ENCODE measurements at places on chromosomes 6 and 20.

- no peak for DNase-seq
Measured at GRCh38 chr20:22601361-22602141, 17.2 kb upstream of the FOXA2 start.

- no peak for DNase-seq
Measured at GRCh38 chr6:72132427-72132826, 246.1 kb downstream of the RIMS1 start.

DNA sequence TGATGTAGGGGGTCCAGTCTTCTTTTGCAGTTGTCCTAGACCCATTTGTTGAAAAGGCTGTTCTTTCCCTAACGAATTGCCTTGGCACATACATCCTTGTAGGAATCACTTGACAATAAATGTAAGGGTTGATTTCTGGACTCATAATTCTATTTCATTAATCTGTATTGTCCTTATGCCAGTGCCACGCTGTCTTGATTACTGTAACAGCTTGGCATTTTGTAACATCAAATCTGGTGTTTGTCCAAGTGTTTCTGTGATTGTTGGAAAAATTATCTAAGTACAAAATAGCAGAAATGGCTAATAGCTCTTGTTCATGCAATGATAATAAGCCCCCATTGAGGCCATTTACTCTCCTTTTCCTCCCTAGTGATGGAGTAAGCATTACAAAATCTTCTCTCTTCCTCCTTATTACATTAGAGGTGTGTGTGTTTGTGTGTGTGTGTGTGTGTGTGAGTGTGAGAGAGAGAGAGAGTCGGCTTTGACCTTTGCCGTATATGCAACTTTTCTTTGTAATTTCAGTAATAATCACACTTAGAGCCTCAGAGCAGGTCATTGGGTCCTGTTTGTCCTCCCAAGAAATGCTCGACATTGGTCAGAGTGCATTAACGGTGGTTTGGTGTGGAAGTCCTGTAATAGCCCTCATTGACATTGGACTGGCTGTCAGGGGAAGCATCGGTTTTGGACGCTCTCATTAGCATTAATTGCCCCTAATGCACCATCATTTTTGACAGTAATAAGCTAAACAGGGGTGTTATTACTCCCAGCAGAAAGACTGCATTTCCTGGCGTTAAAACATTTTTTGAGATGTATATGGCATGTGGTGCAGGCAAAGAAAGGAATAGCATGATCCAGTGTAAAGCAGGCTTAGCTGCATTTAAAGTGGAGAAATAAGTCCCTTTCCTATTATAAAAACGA is 40.7 kb upstream of the MROH8 start:
- no peak for DNase-seq

DNA sequence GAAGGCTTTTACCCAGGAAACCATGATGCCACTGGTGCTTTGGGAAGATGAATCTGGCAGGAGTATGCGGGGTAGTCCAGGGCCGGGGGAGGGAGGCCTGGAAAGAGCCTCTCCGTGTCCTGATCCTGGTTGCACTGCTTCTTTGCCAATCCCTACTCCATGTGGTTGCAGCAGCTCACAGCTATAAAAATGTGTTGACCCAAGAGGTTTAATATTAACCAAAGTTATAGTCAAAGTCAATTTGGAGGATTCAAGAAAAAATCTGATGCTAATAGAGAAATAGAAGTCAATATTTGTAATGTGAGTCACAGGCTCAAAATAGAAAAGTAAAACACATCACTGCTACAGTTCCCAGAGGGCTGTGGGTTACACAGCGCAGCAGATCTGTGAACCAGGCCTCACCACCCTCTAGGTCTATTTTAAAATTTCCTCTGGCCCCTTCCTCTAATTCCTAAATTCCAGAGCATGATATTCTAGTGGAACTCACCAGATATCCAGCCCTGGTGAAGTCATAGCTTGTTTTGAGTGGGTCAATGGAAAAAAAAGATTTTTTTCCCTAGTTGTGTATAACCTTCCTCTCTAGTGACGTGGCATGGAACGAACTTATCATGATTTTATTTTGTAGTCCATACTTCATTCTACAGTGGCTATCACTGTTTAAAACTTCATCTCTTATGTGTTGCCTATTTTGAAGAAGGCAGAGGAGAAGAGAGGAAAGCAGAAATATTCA is 63.2 kb upstream of the BMP2 start:
- DNase-seq: no peak

DNA sequence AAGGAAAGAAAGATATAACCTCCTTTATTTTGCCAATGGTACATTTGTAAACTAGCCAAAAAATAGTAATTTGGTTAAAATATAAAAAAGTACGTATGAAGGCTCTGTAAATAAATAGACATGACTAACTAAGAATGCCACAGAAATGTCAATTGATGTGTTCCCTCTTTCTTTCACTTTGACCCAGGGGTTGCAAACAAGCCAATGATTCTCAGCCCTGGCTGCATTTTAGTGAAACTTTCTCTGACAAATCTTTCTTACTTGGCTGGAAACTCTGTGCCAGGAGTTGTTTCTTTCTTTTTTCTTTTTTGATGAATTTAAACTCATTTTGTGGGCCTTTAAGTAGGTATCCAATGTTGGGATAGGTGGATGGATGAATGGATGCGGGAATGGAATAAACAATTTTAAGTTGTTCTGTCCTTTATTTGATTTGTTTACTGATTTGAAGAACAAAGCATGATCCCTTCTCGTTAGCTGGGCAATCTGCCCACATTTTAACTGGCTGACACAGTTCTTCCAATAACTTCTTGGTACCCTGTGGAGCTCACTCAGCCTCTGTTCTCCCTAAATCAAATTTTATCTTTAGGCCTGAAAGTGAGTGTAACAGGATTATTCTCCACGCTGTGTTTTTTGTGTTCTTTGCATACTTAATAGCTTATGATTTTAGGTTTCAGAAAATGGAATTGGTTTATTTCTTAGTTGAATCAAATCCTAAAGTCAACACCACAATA is 58.6 kb upstream of the GCLC start:
- no peak for DNase-seq

GRCh38 chr20:41865938-41866337 is 247.8 kb upstream of the CHD6 start:
- DNase-seq: no peak

- no peak for DNase-seq
Measured at GRCh38 chr6:146543940-146544615, 445 bp downstream of the RAB32 start.

DNA sequence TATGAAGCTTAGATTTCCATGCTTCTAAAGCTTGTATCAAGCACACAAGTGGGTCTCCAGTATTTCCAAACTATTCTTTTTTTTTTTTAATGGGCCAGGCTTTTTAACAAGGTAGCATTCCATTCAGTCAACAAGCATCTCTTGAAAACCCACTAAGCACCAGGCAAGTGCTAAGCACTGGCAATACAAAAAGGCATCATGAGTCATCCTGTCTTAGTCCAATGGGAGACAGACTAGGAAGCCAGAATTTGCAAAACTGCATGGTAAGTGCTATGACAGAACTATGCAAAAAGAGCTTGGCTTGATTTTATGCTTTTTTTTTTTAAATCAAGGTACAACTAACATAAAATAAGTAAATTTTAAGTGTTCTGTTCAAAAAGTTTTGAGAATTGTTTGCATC is 109.3 kb upstream of the DST start:
- DNase-seq: no peak

- no peak for DNase-seq
Measured at GRCh38 chr6:18410412-18410811, 23.3 kb downstream of the RNF144B start.

DNA sequence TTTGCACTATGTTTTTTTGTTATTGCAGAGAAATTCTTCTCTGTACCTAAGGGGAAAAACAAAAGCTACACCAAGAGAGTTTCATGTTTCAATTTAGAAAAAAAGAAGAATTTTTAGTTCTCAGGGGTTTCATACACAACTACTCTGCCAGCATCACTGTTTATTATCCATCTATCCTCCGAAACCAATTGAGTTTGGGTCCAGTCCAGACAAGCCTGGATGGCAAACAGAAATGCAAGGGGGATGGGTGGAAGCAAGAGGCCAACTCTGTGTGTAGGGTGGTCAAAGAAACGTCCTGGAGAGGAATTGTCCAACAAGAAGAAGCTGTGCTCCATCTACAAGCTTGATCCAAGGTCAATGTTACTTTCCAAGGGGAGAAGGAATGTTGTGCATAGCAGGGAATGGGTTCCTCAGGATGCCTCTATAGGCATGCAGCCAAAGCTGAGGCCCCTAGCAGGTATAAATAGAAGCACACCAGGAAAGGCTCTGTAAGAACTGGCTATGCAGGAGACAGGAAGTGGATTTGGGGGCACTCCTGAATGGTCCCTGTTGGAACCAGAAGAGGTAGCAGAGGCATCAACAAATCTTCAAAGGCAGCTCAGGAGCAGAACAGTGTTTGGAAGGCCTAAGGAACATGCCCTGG is 64.4 kb downstream of the FILIP1 start:
- DNase-seq: no peak

DNA sequence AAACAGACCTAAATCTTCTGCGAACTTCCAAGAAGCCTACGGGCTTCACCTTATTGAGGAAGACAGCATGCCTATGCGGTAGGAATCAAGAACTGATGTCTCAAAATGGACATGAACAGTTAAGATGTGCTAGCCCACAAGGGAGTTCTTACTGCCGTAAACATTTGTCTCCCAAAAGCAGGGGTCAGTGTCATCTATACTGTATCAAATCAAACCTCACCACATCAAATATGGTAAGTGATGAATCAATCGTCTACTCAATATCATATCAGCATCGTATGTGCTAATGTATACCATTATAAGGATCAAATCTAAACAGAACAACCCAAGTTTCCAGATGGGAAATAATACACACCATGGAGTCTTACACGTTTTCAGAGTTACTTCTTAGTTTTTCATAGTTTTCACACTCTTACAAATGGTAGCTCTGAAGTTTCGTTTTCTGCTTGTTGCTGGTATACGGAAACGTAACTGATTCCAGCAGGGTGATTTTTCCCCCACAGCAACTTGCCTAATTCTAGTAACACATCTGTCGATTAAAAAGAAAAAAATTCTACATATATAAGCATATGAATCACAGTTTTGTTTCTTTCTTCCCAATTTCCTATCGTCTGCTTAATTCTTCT is 12.6 kb downstream of the RRBP1 start:
- DNase-seq: no peak

DNA sequence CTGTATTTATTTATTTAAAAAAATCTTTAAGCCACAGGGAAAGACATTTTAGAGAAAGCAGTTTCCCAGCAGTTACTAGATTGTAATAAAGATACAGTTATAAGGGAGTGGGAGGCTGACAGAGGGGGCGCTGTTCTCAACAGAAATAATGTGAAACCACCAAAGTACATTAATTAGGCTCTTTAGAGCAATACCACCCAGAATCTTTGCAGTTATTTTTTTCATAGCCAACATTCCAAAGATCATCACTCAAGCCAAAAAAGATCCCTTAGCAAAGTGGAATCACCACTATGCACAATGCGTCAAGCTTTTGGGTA is 331.3 kb upstream of the DEFB112 start:
- DNase-seq: no peak

DNA sequence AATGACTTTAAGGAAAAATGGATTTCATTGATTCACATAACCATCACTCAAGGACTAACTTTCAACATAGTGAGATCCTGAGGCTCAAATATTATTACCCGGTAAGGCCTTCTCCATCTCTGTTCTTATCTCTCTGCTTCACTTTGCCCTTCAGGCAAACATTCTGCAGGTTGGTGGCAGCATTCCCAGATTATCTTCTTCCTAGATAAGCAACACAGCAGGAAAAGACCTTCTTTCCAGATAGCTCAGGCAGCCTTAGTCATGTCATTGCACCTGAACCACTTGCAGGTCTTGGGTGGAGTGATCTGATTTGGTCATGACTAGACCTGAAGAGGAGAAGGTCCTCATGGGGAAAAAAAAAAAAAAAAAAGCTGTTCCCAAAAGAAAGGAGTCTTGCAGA is 5.3 kb upstream of the HIVEP2 start:
- no peak for DNase-seq

DNA sequence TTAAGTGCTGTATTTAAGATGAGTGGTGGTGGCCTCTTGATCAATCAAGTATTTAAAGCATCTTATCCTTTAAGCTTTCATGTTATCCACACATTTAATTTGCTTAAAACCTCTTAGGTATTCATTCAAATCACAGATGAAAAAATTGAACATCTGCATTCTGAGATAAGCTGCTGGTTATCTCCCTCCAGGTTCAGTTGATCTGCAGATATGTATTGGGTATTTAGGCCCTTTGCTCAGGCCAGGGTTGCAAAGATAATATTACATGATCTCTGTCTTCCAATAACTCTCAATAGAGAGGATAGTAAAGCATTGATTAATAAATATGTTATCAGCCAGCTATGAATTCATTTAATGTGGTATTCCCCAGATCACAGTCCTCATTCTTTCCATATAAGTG is 45.9 kb downstream of the RPS12 start:
- no peak for DNase-seq

DNA sequence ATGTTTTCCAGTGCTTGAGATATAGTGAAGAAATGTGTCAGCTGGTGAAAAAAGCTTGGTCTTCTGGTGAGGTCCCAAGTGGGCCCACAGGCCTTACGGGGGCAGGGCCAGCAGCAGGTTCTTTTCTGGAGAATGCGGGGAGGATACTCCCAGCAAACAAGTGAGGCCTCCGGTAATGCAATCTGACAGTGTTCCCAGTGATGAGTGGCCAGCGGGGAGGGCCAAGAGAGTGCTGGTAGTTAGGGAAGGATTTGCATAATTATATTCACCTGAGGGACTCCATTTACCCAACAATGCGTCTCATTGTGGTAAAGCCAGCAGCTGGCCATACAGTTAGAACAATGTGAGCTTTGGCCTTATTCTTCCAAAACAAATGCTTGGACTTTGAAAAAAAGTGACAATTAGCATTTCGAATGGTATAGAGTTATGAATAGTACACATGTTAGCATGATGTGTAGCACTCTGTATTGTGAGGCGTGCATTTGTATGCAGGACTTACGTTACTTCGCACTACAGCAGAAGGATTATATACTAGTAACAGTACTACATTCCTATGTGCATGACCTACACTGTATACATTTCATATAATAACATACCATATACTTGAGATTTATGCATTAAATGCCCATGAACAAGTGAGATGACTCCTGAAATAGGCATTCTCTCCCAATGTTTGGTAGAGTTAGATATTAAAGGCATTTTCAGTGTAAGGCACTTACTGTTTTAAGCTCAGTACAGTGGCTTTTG is 69.8 kb downstream of the MYB start:
- DNase-seq: no peak

- no peak for DNase-seq
Measured at GRCh38 chr6:137949686-137950390, 82.8 kb downstream of the TNFAIP3 start.

DNA sequence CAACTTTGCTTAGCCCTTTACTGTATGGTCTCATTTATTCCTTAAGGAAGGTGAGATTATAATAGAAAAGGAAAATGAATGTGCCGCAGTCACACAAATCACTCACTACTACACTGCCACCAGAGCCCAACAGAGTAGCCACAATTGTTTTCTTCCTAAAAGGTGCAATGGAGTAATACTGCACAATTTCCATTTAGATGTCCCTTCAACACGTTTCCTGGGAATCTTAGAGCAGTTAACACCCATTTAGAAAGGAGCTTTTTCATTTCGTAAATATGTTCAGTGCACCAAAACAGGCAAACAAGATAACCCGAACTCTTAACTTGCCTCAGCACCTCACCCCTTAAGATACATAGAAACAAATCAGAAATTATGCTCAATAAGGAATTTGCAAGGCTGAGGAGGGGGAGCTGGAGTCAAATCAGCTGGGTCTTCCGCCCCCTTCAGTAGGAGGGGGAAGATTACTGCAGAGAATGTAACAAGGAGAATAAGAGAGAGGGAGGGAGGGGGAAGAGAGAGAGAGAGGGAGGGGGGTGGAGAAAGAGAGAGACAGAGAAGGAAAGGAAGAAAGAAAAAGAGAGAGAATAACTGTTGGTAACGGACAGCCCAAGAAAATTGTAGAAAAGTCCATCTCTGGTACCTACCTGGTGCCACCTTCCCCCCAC is 155.5 kb downstream of the BCAS1 start:
- no peak for DNase-seq
